ENCODE measurements at places on chromosomes 16 and 17.

- no peak for DNase-seq
Observed at GRCh38 chr17:34499576-34499975, 79.8 kb upstream of the TMEM132E start.

- DNase-seq, result no peak
Observed at GRCh38 chr16:23398987-23399805, 53.8 kb downstream of the COG7 start.

GRCh38 chr17:55067697-55068439 lies 99.3 kb downstream of the STXBP4 start:
- DNase-seq, result no peak

GRCh38 chr17:77212081-77212832 lies 71.5 kb downstream of the SEC14L1 start:
- no peak for DNase-seq

DNA sequence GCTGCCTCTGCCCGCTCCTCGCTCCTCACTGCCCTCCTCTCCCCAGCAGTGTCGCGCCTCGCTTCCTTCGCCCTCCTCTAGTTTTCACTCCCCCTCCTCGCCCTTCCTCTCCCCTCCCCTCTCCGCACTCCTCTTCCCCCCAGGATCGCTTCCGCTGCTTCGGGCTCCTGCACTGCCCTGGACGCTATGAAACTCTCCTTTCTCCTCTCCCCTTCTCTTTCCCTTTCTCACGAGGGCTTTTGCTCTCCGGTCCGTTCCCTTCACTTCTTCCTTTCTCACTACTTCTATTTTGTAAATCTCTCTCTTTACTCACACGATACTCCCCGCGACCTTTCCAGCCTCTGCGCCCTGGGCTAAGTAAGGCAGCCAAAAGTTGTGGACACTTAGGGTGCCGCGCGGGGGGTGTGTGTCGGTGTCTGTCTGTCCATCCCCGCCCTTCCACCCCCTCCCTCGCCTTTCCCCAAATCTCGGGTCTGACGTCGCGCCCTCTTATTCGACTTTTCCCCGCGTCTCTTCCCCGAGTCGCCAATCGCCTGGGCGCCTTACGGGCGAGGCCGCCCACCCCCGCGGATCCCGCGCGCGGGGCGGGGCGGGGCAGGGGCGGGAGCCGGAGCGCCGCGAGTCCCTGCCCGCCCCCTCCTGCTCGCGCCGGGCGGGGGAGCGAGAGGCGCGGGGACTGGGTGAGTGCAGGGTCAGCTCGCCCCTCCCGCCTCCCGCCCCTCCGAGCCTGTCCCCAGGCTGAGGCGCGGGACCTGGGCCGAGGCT lies at the start of gene IRX3:
IRX3 (minus strand) TSS at position 422 of the 765 bp plus-strand sequence. CDS start 737 bp downstream, outside the sequence.
- no peak for DNase-seq

- DNase-seq, result no peak
Observed at GRCh38 chr17:549177-550040, 165.2 kb downstream of the VPS53 start.

DNA sequence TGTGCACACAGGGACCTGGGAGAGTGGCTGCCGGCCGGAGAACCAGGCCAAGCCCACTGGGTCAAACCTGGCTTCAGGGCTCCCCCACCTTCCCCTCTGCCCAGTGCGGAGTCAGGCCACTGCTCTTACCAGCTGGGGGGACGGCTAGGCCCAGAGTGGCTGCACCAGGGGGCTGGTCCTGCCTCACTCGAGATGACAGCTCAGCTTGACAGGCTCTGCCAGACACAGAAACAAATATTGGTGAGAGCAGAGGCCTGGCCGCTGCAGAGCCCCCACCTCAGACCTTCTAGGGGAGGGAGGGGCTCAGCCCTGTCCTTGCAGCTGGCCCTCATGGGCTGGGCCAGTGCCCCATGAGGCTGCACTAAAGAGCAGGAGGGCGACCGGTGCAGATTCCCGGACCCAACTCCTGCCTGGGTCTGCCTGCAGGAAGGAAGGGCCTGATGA lies 4.5 kb downstream of the NUDT16L1 start:
- DNase-seq, result no peak

- peak; percentile 50 for DNase-seq
Observed at GRCh38 chr17:63425483-63425882, 20.6 kb downstream of the CYB561 start.

DNA sequence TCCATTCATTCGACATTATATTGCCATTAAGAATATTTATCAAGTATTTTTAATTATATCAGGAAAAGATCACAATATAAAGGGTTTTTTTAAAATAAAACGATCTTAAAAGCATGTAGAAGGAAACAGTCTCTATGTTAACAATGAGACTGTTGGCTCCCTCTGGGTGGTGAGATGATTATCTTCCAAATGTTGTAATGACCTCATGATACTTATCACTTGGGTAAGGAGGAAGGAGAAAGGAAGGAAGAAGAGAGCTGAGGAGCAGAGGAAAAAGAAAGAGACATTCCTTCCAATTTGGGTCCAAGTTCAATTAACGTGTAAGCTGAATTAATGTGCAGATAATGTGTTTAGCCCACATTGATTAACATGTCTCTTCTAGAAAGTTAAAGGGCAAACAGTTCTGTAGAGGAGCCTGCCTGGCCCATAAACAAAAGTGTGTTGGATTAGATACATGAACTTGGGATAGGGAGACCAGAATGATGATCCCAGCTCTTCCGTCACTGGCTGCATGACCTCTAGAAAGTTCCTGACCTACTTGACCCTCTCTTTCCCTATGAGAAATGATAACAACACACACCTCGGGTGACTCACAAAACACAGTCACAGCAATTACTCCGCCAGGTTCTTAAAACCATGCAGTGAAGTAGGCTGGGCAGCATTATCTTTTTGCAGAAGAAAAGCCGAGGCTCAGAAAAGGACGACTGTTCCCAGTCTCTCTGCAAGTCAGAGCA lies 32.0 kb downstream of the PIMREG start:
- DNase-seq, result no peak

- no peak for DNase-seq
Observed at GRCh38 chr17:4276514-4276913, 12.7 kb upstream of the ANKFY1 start.

GRCh38 chr16:15559176-15559575 lies 83.8 kb downstream of the MARF1 start:
- no peak for DNase-seq

- DNase-seq, result no peak
Observed at GRCh38 chr17:62715882-62716390, 88.5 kb downstream of the MRC2 start.

GRCh38 chr17:28716740-28717577 lies 709 bp downstream of the RAB34 start:
- no peak for DNase-seq

- no peak for DNase-seq
Observed at GRCh38 chr17:32954477-32954876, 26.5 kb downstream of the TMEM98 start.

- DNase-seq, result no peak
Observed at GRCh38 chr16:57529391-57530103, 6.8 kb downstream of the CCDC102A start.

- DNase-seq, result no peak
Observed at GRCh38 chr16:75273054-75273925, 21.9 kb upstream of the BCAR1 start.

DNA sequence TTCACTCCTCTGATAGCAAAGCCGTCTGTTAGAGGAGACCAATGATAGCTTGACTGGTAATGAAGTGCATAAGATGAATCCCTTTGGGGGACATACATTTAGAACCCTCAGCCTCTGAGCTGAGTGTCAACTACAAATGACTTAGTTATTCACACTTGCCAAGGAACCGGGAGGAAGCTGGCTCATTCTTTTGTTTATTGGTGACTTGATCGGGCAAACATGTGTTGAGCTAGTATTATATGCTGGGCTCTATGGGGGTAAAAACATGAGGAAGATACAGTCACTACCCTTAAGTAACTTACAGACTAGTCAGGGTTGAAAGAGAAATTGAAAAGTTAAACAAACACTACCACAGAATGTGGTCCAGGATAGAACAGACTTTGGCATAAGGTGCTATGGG lies 3.0 kb downstream of the CCL16 start:
- DNase-seq, result no peak

- no peak for DNase-seq
Observed at GRCh38 chr16:8848939-8849391, 19.8 kb downstream of the CARHSP1 start.

DNA sequence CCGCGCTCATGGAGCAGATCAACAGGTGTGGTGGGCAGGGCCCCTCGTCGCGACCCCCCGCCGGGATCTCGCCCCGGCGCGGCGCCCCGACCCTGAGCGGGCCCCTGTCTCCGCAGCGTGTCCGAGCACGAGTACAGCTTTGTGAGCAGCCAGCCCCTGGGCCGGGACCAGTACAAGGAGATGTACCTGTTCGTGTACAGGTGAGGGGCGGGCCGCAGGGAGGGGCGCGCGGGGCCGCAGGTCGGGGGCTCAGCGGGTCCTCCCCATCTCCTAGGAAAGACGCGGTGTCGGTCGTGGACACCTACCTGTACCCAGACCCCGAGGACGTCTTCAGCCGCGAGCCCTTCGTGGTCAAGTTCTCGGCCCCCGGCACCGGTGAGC lies 848 bp downstream of the DNASE1L2 start:
- DNase-seq, result no peak

GRCh38 chr16:83926726-83927397 lies 26.2 kb upstream of the OSGIN1 start:
- DNase-seq, result peak; percentile 34

GRCh38 chr16:53081686-53082407 lies 27.1 kb downstream of the CHD9 start:
- no peak for DNase-seq

GRCh38 chr17:283911-284675 lies 68.5 kb downstream of the RPH3AL start:
- DNase-seq, result no peak

GRCh38 chr16:53078765-53079485 lies 24.1 kb downstream of the CHD9 start:
- DNase-seq, result no peak

DNA sequence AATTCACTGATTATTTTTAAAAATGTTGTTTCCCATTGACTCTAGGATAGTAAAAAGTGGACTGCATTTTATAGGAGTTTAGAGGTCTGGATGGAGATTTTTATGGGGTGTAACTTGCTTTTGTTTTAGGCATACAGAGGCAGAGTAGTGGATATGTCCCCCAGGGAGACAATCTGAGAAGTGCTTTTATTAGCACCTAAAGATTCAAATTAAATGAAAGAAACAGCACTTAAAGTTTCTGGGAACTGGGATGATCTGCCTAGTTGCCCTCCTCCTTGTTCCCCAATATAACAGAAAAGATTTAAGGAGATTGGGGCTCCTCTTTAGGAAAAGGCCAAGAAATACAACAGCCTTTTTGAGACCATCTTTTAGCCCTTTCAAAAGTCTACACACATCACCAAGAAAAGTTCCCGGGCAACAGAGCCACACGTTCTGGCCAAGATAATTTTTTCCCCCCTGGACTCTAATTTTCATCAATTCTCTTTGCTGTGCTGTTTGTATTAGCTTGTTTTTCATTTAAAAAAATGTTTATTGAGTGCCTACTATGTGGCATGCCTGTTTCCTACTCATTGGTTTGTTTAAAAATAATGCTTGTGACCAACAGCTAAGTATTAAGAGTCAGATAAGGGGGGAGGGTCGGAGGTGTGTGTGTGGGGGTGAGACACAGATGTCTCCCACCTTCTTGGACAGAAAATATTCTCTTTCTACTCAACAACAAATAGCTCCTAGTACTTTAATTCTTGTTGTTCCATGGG lies 2.5 kb upstream of the IGF2BP1 start:
- no peak for DNase-seq

GRCh38 chr17:67315865-67316264 lies 50.5 kb downstream of the PSMD12 start:
- DNase-seq, result no peak

DNA sequence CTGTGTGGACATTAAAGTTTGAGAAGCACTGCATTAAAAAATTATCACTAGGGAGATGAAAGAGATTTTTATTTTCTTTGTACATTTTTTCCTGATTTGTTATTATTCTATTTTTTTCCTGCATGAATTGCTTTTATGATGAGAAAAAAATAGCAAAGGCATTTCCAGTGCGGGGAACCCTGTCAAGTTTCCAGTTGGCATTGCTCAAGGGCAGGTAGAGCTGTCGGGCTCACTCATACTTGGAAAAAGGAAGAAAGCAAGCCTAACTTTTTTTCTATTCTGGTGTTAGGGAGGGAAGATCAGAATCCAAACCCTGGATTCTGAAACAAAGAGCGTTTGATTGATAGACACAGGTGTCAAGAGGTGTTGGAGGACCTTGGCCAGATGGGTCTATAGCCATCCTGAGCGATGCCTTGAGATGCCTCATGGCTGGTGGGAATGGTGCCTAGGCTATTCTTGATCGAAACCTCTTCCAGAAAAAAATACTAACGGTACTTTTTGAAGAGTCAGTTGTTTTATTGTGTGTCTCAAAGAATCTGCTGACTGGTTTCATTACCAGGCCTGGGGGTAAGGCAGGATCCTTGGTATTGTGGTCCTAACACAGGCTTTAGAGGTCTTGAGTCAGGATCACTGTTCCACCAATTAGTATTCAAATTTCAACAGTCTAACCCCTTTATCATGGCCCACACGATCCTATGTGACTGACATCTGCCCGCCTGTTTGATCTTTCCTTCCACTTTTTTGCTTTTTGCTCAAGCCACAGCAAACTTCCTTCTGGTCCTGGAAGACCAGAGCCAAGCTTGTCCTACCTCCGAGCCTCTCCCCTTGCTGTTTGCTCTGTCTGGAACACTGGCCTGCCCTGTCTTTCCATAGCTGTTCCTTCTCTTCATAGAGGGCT lies 20.1 kb downstream of the SNX29 start:
- DNase-seq, result no peak

- DNase-seq, result no peak
Observed at GRCh38 chr16:65176603-65177002, 54.7 kb upstream of the CDH11 start.

GRCh38 chr16:73369851-73370250 lies 321.9 kb upstream of the ZFHX3 start:
- no peak for DNase-seq
